Activated CD8-positive, alpha-beta T cell treated with anti-CD3 and anti-CD28 coated beads for 36 hours (primary cell): ENCODE measurements at places on chromosomes 11 and 22. TPM values are rescaled to one million over a fixed set of nuclear protein-coding genes. Genes with fewer than 3 reads are reported as not detected.

GRCh38 chr22:32674925-32675825 is 126.3 kb upstream of the TIMP3 start:
- DNase-seq: no peak

DNA sequence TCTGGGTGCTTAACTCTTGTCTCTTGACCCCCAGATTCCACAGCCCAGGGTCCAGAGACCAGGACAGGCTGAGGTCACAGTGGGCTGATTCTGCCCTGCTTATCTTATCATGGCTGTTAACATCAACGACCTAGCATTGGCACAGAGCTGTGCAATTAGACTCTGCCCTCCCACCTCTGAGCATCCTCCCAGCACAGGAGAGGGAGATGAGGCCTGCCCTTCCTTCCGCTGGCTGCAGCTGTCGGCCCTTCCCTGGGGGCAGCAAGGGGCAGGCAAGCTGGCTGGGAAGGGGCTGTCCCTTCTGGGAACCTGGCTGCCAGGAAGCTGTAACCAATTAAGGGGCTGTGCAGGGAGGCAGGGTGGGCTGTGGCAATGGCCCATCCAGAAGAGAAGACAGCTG is 22.5 kb downstream of the LRRC10B start:
- no peak for DNase-seq

GRCh38 chr11:134610116-134610910 is 198.3 kb upstream of the B3GAT1 start:
- no peak for DNase-seq

The PATE4 gene
- total RNA-seq: not detected

- no peak for DNase-seq
These were observed 50.2 kb downstream of the C22orf31 start for GRCh38 chr22:29011240-29012100.

DNA sequence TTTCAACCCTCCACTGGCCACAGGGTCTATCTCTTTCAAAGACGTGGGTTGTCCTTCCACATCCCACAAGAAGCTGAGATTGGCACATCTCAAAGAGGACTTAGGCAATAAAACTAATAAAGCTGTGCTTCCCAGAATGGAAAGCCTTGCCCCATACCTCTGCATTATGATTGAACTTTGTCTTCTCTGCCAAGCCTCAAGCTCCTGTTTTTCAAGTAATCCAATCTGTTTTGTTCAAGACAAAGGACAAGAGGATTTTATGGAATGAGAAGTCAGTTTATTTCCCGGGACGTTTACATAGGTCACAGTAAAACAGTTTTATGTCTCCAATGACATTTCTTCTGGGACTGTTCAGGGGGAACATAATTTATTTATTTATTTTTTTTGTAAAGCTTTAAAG is 108.4 kb downstream of the GALNT18 start:
- no peak for DNase-seq

The CLDN5 gene
- total RNA-seq: not detected

DNA sequence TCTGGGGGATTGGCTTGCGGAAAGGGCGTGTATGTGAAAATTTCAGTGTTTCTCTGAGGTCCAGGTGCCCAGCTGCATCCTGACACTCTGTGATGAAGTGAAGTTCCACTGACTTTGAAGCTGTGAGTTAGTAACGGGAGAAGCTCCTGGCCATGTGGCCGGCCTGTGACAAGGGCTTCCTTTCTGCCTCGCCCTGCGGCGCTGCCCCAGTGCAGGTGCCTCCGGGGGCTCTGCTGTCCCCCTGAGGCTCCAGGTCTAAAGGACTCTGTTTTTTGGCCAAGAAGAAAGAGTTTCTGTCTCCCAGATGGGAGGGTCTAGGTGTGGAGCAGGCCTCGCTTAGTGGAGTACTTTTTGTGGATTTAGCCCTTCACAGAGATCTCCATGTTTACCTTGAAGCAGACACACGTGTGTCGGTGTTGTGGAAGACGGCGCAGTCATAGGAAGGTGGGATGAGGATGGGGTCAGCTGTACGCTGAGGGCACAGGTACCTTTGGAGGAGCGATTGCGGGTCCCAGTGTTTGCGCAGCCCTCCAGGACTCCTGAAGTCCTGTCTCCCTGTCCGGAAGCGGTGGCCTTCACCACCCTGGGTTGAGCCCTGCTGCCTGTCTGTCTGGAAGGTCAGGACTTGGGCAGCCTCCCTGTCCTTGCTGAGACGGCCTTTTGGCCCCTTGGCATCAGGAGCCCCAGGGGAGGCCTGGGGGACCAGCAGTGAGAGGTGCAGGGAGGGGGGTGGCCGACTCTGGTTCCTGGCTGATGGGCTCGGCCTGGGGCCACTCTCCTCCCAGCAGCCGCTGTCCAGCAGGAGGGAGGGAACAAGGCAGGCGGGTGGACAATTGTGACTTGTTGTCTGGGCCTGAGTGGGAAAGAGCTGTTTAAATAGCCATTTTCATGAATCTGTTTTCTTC is 1249.3 kb downstream of the BRD1 start:
- no peak for DNase-seq

- no peak for DNase-seq
These were observed 18.2 kb downstream of the LIMK2 start for GRCh38 chr22:31230155-31230870.

The PGM2L1 gene
- 5.8 TPM for total RNA-seq

- no peak for DNase-seq
These were observed 7.4 kb downstream of the CCDC34 start for GRCh38 chr11:27355575-27356104.

The EHF gene
- total RNA-seq: not detected

GRCh38 chr11:15685306-15685705 is 570.6 kb downstream of the INSC start:
- no peak for DNase-seq

GRCh38 chr11:47051217-47051616 is 114.7 kb downstream of the CSTPP1 start:
- no peak for DNase-seq

GRCh38 chr22:27250886-27251285 is 550.7 kb downstream of the MN1 start:
- DNase-seq: no peak

The BEST1 gene
- 0.61 TPM for total RNA-seq

- DNase-seq: no peak
These were observed 8.9 kb upstream of the PELI3 start for GRCh38 chr11:66457826-66458225.

DNA sequence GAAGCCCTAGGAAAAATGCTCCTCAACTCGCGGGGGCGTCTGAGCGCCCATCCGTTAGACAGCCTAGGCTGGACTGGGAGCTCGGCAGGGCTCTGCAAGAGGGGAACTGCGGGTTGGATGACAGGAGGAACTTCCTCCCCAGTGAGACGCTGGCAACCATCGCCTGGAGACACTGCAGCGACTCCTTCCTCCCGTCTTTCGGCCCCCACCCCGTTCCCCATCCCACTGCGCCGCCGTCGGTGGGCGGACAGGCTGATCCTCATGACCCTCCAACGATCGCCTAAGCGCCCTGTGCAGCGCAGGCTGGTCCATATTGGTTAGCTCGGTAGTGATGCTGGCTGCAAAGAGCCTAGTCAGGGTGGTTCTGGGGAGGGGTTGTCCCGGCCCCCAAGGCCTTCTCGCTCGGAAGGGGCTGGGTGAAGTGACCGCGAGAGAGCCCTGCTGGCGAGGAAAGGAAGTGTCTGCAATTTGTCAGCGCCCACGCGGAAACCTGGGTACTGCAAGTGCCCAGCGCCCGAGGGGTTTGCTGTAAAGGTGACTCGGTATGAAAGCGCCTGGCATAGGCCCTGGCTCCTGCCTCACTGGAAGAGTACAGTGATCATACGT is 638 bp downstream of the NRGN start:
- DNase-seq: peak; percentile 82

The XNDC1N gene
- total RNA-seq: 15.8 TPM

The TMEM218 gene
- total RNA-seq: 13.3 TPM

- DNase-seq: no peak
These were observed 20.8 kb upstream of the RBM4B start for GRCh38 chr11:66698491-66698890.

- no peak for DNase-seq
These were observed 298.4 kb upstream of the MTNR1B start for GRCh38 chr11:92671081-92671480.

- DNase-seq: no peak
These were observed 6.4 kb downstream of the ANKRD49 start for GRCh38 chr11:94500181-94500580.

- peak; percentile 51 for DNase-seq
These were observed 17.4 kb upstream of the PRAME start for GRCh38 chr22:22576244-22576988.

GRCh38 chr11:64100360-64100759 is 64.6 kb downstream of the FLRT1 start:
- no peak for DNase-seq

The PRRG4 gene
- 0.34 TPM for total RNA-seq

- DNase-seq: no peak
These were observed 34.6 kb upstream of the CRTAM start for GRCh38 chr11:122803716-122804115.

The CALCA gene
- total RNA-seq: not detected

The OR51B4 gene
- not detected for total RNA-seq

DNA sequence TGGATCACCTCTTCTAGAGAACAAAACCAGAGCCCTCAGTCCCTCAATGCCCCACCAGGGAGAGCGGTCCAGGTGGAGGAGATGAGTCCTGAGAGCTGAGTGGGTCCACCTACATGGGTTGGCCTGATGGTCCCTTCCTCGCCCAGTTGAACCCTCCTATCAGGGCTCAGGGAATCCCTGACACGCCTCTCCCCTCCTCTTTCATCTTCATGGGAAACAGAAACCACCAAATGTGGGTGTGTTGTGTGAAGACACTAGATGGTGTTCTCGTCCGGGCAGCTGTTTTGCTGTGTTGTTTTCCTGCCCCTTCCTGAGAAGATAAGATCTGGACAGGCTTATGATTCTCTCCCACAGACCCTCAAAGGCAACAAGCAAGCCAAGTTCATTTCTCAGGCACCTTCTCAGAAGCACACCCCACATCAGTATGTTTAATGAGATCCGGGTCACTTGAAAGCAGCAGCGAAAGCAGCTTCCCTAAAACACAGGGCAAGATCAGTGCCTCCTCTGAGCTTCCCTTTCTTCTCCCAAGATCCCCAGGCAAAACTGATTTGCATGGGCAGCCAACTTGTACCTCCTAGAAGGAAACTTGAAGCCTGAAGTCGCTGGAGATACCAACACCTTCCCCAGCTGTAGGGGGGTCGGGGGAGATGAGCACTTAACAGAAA is 35.3 kb upstream of the POU2AF1 start:
- peak; percentile 31 for DNase-seq

- DNase-seq: no peak
These were observed 31.5 kb upstream of the CYB5R3 start for GRCh38 chr22:42680648-42681047.

The CSRP3 gene
- not detected for total RNA-seq

The KCNK7 gene
- not detected for total RNA-seq

GRCh38 chr11:95680169-95680929 is 109.2 kb downstream of the FAM76B start:
- no peak for DNase-seq

The CARD18 gene
- total RNA-seq: not detected

GRCh38 chr11:126997641-126998040 is 2.9 kb downstream of the KIRREL3 start:
- DNase-seq: no peak
